ENCODE measurements at places on chromosomes 3 and 15.

GRCh38 chr3:65318231-65318630, 630.4 kb upstream of the ADAMTS9 start:
- no peak for DNase-seq

DNA sequence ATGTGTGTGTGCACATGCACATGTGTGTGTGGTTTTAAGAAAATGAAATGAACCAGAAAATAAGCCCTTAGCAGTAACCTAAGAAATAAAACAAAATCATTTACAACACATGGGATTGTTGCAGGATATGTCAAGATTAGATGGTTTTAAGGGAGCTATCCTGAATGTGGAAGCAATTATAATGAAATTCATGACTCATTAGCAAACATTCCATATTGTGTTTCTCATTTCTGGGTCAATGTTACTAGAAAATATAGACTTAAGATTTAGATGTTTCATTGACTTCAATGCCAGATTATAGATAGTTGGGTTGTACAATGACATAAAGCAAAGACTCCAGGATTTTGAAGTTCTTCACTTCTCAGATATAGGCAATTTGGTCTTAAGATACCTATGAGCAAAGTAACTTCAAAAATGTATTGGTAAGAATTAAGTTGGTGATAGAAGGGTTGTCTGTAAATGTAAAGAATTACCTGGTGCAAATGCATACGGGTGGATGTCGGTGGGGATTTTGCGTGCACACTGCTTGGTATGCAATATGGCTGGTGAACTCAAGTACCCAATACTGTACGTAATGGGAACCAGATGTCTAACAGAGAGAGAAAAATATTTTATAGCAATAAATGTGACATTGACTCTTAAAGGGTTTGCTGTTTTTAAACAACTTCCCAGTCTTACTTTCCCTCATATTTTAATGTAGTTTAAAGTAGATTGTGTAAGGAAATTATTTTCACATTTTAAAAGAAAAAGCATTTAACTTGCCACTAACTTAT, 53.9 kb upstream of the NR2F2 start:
- DNase-seq = no peak

DNA sequence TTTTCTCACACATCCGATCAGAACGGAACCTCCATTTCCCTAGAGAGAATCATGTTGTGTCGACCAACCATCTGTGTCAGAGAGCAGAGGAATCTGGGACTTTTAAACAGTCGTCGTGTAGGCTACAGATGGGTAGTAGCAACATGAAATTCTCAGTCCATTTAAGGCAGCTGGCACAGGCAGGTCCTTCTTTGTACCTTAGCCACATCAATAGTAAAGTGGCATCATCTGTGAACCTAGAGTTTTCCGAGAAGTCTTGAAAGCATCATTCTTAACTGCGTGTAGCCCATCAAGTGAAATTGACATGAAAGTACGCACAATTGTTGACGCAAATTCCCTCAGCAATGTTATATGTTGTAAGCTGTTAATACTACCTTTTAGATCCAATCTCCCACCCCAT, 114.5 kb upstream of the GRM7 start:
- no peak for DNase-seq

DNA sequence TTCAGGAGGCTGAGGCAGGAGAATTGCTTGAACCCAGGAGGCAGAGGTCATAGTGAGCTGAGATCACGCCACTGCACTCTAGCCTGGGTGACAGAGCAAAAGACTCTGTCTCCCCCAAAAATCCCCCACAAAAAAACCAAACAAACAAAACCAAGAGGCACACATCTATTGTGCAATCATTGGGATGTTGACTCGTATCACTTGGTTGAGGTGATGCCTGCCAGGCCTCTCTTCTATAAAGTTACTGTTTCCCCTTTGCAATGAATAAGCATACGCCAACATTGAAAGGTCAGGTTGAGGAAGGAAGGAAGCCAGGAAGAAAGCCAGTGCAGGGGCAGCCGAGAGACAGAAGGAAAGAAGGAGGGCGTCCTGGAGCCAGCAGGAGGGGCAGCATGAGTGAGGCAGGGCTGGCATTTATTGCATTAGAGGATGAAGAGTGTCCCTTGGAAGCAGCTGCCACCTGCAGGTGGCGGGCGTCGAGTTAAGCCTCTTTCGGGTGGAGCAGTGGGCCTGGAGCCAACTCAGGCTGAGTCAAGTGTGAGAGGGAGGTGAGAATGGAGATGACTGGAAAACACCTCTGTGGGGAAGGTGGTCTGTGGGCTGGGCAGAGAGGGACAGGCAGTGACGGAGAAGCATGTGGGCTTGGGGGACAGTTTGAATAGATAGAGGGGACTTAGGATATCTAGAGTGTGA, 8.3 kb upstream of the CSPG4 start:
- DNase-seq = no peak

DNA sequence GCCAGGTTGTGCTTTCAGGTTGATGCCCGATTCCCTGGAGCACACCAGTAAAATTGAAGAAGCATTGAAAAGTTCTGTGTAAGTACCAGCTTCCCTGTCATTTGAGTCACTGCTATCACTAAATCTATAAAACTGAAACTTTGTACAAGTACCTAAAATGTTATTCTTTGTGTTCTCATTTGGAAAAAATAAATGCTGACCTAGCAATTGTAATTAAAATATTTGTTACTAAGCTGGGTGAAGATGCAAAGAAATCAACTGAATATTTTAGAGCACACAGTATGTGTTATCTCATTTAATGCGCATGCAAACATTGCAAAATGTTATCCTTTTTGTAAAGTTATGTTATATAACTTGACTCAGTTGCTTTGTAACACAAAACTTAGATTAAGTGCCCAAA, 733.7 kb downstream of the TBL1XR1 start:
- DNase-seq = no peak

DNA sequence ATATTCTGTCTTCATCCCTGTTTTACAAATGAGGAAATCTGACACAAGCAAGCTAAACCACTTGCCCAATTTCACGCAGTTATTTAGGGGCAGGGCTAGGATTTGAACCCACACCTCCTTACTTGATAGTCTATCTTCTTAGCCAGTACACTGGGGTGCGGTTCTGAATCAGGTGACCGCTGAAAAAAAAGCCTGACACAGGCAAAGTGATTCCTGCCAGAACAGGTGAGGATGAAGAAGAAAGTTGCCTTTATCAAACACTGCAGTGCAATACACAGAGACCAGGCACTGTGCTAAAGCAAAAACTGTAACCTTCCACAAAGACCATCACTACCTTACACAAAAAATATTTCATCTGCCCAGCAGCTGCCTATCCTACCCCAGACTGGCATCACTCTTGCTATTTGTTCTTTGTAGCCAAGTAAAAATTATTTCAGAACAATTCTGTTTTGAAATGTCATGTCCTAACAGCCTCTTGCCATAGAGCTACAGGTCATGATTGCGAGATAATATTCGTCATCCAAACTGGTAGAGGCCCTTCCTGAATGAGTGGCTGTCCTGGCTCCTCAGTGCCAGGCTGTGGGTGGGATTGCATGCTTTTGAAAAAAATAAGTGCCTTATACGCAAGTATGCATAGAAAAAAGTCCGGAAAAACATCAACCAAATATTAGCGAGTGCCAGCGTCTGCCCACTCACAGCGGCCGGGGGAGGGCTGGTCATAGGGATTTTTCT, 142.3 kb upstream of the TPM1 start:
- DNase-seq = no peak

- no peak for DNase-seq
Observed at GRCh38 chr3:65521032-65521431, 517.7 kb downstream of the MAGI1 start.

Measured in hepatic stellate cell (primary cell).